GM12892 (cell line): ENCODE measurements at places on chromosomes 4 and X.

- DNase-seq, result no peak
Measured at GRCh38 chrX:76202471-76202870, 29.6 kb downstream of the PBDC1 start.

GRCh38 chrX:39633293-39633692 lies 464.5 kb downstream of the BCOR start:
- no peak for DNase-seq

DNA sequence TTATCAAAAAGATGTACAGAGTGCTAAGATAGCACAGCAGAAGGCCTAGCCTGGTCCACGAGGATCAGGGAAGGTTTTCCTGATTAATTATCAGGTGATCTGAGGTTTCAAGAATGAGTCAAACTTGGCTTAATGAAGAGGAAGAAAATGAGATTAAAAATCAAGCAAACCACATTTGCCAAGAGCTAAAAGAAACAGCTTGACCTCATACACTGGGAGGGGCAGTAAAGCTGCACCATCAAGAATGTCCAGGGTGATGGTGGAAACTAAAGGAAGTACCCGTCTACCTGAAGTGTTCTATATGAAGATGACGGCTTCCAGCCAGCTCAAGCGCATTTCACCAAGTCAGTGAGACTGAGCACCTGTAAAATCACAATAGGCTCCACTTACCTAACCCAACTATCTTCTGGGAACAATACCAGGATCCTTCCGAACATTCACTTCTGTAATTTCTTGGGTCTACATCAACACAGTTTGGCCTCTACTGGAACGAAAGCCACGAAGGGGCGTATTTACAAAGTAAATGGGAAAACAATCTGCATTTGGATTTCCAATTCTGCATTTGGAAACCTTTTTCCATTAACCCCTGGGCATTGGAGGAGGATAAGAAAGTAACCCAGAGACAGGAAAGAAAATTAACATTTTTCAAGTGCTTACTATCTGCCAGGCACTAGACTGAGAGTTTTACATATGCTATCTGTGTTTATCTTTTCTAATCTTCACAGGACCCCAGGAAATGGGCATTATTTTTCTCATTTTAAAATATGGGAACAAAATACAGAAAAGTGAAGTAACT lies 114.0 kb upstream of the DCLK2 start:
- DNase-seq, result no peak

DNA sequence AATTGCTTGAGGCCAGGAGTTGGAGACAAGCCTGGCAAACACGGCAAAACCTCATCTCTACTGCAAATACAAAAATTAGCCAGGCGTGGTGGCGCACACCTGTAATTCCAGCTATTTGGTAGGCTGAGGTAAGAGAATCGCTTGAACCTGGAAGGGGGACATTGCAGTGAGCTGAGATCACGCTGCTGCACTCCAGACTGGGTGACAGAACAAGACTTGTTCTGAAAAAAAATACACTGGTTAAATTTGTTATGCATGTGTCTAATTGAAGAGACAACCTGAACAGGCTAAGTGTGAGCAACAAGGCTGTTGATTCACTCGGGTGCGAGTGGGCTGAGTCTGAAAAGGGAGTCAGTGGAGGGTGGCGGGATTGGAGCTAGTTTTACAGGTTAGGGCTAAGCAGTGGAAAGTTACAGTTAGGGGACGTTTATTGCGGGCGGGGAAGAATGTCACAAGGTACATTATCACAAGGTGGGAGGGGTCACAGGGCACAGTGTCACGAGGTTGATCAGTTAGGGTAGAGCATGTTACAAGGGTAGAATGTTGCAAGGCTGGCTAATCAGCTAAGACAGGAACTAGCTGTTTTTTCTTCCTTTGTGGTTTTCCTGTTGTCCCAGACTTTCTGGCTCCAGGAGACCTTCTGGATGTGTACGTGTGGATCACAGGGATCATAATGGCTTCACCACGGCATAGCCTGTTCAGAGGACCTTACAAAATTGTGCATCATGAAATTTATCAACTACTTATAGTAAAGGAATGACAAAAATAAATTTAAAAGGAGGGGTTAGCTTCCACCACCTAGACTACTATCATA lies 115.8 kb downstream of the NAA11 start:
- no peak for DNase-seq

DNA sequence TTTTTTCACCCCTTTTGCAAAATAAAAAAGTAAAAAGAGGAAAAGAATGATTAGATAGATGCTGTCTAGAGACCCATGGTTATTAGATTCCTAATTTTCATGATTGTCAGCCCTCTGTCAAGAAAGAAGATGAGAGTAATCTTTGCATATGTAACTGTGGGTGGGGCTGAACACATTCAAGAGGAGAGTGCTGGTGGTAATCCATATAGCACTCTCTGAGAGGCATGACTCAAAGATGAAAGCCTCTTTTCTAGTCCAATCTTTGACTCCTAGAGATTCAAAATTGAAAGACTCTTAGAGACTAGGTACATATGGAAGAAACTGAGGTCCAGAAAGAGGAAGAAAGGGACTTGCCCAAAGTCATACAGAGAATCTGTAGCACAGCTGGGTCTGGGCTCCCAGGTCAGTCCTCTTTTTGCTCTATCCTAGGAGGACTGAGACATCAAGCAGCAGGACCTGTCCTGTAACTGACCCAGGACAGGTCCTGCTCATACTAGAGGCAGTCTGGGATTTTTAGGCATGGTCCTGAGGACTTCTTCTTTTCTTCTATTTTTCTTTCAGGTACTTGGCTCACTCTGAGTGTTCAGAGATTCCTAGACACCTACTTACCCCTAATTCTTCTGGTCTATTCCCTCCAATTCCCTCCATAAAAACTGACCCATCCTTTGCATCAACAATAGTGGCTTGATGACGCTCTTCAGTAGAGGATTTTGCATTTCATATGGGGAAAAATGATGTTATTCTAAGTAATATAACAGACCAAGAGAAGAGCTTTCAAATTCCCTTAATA lies 23.8 kb downstream of the VSIG4 start:
- no peak for DNase-seq
